ENCODE measurements at places on chromosomes 3 and 15.

GRCh38 chr3:180680097-180680430, 775 bp upstream of the CCDC39 start:
- DNase-seq, result peak; percentile 18

- DNase-seq, result peak; percentile 56
These were observed 36.5 kb downstream of the BOC start for GRCh38 chr3:113247675-113248458.

DNA sequence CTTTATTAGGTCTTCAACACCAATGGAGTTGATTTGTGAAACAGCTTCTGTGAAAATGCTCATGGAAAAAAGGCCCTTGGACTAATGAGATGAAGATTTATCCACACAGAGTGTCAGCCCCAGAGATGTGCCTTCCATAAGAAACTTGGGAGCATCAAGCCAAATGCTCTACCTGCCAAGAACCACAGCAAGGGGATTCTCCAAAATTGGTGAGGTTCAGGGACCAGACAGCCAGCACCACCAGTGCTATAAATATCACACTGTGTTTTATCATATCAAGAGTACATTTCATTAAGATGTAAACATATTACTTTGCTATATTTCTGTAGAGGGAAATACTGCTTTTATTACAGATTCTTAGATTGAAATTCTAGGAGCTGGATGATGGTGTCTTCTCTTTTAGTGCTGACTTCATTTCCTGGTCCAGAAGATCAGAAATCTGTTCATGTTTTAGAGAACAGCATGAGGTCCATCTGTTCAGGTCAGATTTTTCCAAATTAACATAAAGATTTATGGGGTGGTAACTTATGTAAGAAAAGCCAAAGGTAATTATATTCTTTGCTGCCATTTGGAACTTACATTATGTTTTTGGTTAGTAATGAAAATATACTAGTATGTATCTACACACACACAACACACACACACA, 17.7 kb downstream of the SLC35G2 start:
- DNase-seq, result no peak

GRCh38 chr3:64445109-64445943, 220.1 kb upstream of the PRICKLE2 start:
- DNase-seq, result peak; percentile 15

DNA sequence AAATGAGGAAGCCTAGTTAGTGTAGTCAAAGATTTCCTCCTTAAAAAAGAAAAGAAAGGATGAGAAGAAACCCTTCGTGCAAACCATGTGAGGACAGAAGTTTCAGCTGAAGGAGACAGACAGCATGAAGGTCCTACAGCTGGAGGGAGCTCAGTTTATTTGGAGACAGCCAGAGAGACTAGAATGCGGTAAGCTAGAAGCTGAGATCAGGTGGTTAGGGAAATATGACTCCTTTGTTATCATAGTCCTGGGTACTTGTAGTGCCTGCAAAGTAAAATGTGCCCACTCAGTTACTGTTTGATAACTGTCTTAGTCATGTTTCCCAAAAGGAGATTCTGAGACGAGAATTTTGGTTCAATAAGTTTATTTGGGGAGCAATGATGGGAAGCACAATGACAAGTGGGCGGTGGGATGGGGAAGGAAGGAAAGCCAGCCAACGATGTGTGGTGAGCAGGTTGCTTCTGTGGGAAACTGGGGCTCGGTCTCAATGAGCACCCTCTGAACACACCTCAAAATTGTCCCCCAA, 178.8 kb upstream of the SNTN start:
- DNase-seq, result no peak

GRCh38 chr3:122695927-122696561, 15.4 kb downstream of the PARP14 start:
- DNase-seq, result no peak

DNA sequence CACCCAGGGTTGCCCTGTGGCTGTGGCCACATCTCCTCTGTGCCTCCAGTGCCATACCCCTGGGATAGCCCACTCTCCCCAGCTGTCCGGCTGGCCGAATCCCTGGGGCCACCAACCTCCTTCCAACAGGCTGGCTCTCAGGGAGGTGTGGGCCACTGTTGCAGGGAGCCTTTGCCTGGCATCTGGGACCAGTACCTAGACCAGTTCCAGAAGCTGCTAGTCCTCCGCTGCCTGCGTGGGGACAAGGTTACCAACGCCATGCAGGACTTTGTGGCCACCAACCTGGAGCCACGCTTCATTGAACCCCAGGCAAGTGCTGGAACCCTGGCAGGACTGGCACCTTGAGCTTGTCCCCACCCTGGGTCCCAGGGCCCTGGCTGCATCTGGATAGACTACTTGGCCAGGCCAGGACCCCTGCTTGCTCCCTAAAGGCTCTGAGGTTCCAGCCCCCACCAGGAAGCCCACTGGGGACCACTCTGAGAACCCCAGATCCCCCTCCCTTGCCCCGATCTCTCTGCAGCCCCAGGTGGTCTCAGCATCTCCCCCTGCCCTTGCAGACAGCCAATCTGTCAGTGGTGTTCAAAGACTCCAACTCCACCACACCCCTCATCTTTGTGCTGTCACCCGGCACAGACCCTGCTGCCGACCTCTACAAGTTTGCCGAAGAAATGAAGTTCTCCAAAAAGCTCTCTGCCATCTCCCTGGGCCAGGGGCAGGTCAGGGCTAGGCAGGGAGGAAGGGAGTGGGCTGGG, 50.0 kb downstream of the SEMA3G start:
- DNase-seq, result no peak

- DNase-seq, result no peak
These were observed 26.7 kb downstream of the TKT start for GRCh38 chr3:53229171-53229570.

DNA sequence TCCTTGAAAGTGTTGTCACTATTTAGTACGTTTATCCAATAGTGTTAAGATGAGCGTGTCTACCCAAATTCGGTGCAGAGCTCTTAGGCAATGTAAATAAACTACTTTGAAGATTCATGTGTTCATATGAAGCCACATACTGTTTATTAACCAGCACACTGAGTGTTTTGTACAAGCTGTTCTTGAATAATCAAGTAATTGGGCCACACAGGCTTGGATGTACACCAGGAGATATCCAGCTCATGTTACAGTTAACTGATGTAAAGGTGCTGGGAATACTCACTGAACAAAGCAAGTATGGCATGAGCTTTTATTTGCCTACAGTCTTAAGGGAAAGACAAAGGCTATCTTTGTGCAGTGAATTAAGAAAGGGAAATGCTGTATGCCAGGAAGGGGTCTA, 632 bp upstream of the DHX36 start:
- DNase-seq, result no peak

- no peak for DNase-seq
These were observed 87.7 kb downstream of the REC114 start for GRCh38 chr15:73530649-73531048.

GRCh38 chr3:122519693-122520092, 5.0 kb upstream of the KPNA1 start:
- peak; percentile 41 for DNase-seq

Measured in AG10803 (cell line).